ENCODE measurements at places on chromosomes 6 and 20.
A peak's percentile ranks its signal among the peaks of the same experiment; 100 is the strongest.

- DNase-seq, result no peak
Observed at GRCh38 chr6:135162678-135163439, 18.2 kb upstream of the MYB start.

- no peak for DNase-seq
Observed at GRCh38 chr6:169589293-169589692, 112.5 kb downstream of the WDR27 start.

GRCh38 chr6:131112249-131112648, 23.0 kb upstream of the AKAP7 start:
- DNase-seq, result no peak

- DNase-seq, result no peak
Observed at GRCh38 chr6:21459641-21460040, 133.9 kb upstream of the SOX4 start.

DNA sequence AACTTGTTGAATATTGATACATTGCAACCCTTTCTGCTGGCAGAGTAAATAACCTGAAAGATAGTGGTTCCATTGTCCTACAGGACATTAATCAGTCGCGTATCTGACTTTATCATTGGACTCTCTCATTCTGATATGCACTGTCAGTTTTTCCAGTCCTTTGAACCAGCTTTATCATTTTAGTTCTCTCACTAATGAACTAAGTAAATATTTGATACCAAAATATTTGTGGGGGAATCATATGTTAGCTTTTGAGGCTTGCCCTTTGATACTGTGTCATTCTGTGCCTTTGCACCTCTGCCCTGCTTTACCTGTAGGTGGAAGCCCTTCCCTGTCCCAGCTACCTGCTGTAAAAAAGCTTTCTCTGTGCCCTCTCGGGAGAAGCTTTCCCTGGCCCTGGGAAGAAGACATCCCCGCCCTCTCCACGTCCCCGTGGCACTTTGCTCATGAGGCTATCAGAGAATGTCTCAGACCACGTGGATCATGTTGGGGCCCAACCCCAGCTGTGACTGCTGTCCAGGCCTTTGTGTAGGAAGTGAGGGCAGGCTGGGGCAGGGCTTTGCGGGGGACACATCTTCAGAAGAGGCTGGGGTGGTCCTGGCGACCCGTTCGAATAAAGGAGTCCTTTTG, 117.8 kb upstream of the NXT1 start:
- no peak for DNase-seq

GRCh38 chr6:12288211-12288618, 1.9 kb upstream of the EDN1 start:
- DNase-seq, result no peak

GRCh38 chr20:15455279-15455678, 1117.9 kb upstream of the FLRT3 start:
- no peak for DNase-seq

DNA sequence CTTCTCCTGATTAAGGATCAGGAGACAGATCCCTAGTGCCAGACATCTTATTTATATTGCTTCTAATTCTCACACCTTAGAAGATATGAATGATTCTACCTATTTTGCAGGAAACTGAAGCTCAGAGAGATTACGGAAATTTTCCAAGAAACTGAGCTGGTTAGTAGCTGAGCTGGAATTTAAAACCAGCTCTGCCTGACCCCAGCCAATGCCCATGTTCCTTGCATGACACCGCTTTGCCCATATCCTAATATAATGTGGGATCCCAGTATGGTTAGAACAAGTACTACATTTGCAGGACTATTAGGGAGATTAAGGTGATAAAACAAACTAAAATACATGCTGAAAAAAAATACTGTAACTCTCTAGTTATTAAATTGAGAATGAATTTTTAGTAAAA, 1.9 kb downstream of the TMEM30A start:
- DNase-seq, result no peak

DNA sequence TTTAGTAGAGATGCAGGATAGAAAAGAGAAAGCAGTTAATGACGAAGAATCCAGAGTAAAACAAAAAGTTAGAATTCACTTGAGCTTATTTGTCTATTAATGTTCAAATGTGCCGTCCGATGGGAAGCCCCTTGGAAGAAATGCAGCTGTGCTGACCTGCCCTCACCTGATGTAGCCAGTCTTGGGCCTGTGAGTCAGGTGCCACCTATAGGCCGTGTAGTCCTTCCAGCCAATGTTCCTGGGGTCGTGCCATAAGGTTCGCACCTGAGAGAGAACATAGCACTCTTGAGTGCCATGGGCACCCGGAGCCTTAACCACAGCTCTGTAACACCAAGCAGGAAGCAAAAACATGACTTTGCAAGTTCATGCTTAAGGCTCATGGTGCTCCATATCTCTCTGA, 32.4 kb downstream of the THBS2 start:
- DNase-seq, result no peak

- no peak for DNase-seq
Observed at GRCh38 chr6:45795678-45796077, 220.0 kb downstream of the CLIC5 start.

DNA sequence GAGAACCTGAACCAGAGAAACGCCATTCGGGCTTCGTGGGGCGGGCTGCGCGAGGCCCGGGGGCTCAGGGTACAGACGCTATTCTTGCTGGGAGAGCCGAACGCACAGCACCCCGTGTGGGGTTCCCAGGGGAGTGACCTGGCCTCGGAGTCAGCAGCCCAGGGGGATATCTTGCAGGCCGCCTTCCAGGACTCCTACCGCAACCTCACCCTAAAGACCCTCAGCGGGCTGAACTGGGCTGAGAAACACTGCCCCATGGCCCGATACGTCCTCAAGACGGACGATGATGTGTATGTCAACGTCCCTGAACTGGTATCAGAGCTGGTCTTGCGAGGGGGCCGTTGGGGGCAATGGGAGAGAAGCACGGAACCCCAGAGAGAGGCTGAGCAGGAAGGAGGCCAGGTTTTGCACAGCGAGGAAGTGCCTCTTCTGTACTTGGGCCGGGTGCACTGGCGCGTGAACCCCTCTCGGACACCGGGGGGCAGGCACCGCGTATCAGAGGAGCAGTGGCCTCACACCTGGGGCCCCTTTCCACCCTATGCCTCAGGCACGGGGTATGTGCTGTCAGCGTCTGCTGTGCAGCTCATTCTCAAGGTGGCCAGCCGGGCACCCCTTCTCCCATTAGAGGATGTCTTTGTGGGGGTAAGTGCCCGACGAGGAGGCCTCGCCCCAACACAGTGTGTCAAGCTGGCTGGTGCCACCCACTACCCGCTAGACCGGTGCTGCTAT, 904 bp downstream of the B3GALT4 start:
- DNase-seq, result peak; percentile 27

DNA sequence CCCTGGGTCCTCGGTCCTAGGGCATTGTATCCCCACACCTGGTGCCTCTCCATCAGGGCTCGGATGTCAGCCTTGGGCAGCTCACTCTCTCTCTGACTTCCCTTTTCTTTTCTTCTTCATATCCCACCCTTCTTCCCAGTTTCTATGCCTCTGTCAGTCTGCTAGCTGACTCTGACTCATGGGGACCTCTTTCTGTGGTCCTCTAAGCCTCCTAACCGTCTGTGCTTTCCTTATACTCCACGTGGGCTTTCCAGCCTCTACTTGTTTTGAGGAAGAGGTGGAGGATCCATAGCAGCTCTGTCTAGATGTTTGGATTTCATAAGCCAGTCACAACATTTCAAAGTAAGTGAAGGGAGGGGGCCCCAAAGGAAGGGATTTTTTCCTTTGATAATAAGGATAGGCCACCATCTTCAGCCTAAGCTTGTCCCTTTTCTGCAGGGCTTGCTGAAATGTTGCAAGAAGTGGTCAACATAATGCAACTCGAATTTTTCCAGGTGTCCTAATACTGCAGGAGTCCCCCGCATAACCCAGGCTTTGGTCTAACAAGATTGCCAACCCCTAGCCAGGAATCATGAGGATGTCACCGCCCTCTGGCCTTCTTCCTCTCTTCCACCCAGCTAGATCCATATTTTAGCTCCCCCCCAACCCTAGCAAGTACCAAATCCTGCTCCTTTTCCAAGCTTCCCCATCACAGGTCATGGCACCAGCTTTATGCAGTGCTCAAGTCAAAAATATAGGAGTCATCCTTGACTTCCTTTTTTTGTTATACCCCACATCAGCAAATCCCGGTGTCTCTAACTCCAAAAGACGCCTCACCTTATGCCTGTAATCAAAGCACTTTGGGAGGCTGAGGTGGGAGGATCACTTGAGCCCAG, 8.7 kb upstream of the PLTP start:
- DNase-seq, result no peak

DNA sequence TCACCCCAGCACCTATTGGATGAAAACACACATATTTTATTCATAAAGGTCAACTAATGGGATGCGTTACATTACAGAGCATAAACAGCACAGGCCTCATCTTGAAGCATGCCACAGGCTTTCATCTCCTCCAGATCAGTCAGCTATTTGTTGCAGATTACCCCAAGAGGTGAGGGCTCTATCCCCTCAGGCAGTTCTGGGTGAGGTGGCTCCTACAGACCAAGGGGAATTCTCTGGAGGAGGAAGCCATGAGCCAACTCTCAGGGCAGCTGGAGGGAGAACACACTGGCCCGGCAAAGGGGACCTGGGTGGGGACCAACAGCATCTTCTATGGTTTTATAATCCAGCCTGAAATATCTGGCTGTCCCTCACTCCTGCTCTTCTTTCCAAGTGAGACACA, 126.4 kb upstream of the BTBD3 start:
- peak; percentile 16 for DNase-seq

DNA sequence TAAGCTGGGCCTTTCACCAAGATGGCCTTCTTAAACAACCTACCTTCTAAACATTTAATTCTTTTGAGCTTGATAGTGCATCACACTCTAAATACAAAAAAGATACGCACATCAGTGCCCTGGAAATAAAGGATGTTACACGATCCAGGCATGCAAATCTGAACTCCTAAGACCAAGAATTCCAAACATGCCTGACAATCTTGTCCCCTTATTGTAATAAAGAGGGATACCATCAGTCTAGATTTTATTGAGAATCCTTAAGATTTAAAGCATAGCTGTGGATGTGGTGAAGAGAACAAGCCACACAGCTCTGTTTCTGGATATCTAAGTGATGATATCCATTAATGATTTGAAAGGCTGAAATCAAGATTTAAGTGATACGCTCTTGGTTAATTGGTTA, 13.0 kb downstream of the ZNF451 start:
- DNase-seq, result no peak

DNA sequence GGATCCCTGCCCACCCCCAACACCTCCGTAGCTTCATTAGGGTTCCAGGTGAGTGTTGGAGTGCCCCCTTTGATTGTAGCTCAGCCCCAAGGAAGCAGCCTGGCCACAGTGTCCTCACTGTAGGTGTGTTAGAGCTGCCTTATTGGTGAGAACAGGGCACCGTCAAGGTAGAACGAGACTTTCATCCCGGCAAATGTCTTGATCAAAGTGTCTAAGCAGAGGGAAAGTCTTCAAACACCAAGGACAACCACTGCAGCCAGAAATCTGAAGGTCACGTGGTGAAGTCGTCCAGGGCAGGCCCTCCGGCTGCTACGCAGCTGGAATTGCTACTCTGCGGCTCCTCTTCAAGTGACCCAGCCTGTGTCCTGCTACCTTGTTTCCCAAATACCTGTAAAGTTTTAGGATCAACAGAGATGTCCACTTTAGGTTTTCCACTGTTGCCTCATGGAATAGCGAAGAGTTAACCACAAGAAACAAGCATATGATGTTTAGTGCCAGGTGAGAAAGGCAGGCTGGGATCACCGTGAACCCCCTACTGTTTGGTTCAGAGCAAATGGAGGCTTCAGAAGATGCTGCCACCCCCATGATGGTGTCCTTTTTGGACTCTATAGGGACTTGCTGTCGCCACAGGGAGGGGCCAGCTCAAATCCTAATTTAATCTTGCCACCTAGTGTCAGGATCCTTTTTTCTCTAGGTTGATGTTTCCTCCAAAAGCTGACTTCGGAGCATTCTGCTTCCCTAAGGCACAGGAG, 1.7 kb upstream of the DLL1 start:
- DNase-seq, result no peak

DNA sequence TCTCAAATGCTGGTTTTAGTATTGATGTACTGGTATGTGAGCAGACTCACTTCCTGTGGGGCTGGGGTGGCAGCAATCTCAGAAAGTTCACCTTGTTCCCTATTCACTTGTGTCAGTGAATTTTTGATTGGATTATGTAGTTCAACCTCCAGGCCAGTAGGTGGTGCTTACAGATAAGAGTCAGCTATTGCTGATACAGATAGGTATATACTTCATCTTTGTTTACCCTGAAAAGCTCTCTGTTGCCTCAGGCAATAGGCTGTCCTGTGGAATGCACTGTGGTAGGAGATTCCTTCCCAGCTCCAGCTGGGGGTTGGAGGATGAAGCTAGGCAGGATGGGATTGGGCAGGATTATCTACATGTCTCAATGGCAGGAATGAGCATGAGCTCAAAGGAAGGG, 851.2 kb upstream of the EYS start:
- no peak for DNase-seq

DNA sequence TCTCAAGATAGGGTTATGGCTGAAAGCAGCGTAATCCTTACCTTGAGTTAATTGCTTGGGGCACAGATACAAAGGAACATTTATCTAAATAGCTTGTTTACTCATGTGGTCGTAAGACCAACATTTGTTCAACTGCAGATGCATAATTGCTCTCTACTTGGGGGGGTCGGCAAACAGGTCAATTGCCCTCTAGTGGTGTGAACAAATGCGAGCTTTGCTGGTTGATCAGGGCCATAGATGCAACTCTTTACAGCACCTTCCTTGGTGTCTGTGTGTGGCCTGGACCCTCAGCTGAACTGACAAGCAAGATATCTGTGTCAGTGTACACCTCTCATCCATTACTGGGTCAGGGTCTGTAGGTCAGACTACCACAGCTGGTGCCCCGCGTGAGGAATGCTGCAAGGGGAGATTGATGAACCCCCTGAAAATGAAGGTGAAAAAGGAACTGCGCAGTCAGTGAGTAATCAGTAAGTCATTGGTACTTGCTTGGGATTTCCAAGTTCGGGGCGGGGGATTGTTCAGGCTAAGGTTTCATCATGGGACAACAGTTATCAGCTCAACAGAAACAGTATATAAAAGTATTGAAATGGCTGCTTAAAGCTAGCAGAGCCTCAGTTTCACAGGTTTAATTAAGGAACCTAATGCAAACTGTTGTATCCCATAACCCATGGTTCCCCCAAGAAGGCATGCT, 24.0 kb downstream of the HLA-DPA1 start:
- DNase-seq, result no peak

DNA sequence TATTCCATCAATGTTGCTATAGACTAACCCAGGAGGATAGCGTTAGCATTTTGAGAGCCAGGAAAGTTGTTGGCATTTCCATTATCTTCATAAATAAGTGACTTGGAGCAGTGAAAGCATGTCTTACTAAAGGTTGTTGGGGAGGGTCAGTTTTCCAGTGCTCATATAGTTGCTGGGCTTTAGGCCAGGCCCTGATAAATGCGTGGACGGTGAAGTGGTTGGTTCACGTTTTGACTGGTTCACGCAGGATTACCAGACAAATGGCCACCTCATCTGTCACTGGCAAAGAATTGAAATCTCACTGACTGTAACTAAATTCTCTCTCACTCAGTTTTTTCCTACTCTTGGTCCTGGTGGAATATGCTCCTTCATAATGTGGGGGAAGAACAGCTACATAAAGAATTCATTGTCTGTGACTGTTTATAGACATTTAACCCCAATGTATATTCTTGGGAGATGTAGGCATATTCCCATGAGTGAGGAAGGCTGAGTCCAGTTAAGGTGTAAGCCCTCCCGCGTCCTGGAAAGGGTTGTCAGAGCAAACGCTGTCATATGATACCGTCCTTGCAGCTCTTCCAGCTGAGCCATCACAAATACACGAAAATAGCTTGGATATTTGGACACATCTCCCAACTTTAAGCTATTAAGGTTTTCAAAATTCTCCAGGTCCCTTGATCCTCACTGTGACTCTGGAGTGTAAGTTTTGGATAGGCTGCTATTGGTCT, 27.8 kb downstream of the LRRC1 start:
- DNase-seq, result no peak

- DNase-seq, result no peak
Observed at GRCh38 chr6:35312076-35312800, 14.6 kb downstream of the DEF6 start.

All from NCI-H226 (cell line).